ENCODE measurements at places on chromosomes 4 and X.

- no peak for DNase-seq
Measured at GRCh38 chrX:19772096-19772821, 115.1 kb downstream of the SH3KBP1 start.

DNA sequence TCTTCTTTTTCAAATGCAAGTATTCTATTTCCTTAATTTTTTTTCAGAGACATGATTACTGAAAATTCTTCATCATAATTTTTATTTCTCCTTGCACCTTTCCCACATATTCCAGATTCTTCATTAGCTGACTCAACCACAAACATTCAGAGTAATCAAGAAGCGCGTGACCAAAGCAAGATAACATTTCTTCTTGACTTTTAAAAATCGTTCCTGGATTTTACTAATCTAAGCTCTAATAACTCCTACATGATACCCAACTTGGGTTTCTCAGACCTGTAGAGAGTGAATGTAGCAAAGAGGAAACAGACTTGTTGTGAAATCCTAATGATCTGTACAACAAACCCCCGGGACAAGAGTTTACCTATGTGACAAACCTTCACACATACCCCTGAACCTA, 615.0 kb downstream of the TMA16 start:
- no peak for DNase-seq

GRCh38 chr4:150976478-150977118, 38.5 kb downstream of the LRBA start:
- peak; percentile 40 for DNase-seq

DNA sequence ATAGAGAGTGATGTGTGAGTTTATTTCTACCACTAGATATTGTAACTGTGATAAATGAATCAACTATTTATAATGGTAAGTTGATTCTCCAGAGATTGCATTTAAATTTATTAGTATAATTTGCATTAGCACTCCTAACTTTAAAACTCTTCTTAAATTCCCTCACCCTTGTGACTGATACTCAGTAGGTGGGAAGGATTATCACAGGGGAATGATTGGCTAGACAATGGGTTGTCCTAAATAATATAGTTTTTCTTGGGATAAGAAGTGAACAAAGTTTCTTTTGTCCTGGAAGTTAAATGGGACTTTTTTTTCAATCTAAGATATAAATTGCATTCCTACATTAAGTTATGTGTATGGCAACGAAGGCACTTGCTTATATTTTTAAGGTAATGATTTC, 169.2 kb upstream of the PITX2 start:
- no peak for DNase-seq

Data from cerebellar cortex (tissue), 1 donor.